Stomach (tissue), 19 donors: ENCODE measurements at places on chromosomes 2 and 18. TPM values are rescaled to one million over a fixed set of nuclear protein-coding genes. Genes with fewer than 3 reads are reported as not detected.

The RAX gene
- not detected for total RNA-seq

The LIPG gene
- 4.0 TPM for total RNA-seq

The TUBA4B gene
- total RNA-seq = not detected

The PHLPP1 gene
- total RNA-seq = 19.3 TPM

The ANKRD29 gene
- 11.2 TPM for total RNA-seq

The C1GALT1C1L gene
- 1.3 TPM for total RNA-seq

GRCh38 chr2:54613794-54614257 is 109.6 kb upstream of the EML6 start:
- H3K4me1 ChIP-seq = peaks cover 84% of the 10 kb centered on the region
- no peaks in the 10 kb centered on the region for H3K27me3 ChIP-seq
- peaks cover 53% of the 10 kb centered on the region for H3K36me3 ChIP-seq

DNA sequence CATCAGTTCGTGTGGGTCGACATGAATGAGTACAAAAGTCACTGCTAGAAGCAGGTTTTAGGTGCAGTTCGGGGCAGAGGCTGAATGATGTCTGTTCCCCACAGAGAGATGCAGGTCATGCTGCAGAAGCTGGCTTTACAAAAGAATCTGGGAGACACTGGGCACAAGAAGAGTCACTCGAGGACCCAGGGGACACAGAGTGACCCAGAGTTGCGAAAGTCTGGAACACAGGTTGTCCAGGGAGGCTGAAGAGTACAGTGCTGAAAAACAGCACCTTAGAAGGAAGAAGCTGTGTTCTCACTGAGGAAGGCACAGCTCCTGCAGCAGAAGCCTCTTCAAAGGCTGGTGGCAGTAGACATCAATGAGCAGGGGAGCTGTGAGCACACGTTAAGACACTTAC is 14.8 kb downstream of the CACNB4 start:
- DNase-seq = no peak
- H3K27me3 ChIP-seq = no peaks in the 10 kb centered on the region
- no peaks in the 10 kb centered on the region for H3K36me3 ChIP-seq
- no peak overlapping the region for H3K27ac ChIP-seq
- no peak overlapping the region for H3K4me3 ChIP-seq
